ENCODE measurements at places on chromosomes 2 and 18.

DNA sequence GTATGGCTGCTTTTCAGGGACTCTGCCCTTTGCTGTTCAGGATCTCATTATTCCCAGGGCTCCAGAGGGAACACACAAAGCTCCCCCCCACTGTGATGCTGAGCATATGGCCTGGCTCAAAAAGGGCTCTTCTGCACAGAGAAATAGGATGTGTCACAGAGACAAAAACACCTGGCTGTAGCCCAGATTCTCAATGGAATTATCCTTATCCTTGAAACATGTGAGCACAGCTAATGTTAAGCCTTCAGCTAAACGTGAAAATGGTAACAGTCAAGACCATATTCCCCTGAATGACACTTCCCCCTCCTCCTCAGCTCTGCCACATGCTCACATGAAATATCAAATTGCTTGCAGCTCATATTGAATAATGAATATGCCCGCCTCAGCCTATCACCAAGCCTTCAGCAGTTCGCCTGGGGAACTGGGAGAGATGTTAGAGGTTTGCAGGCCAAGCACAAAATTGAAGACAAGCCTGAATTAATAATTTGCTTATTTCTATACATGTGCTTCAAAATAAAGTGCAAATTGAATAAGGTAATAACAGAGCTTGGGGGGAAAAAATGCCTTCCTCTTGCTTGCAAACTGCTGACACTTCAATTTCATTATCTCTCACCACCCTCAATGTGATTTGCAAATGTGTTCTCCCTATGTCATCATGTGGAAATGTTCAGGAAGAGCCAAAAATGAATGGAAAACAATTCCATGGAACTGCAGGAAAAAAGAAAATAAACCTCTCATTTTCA is 181.0 kb upstream of the HNRNPA3 start:
- no peak for DNase-seq

GRCh38 chr2:176856683-176857082 is 355.9 kb upstream of the HNRNPA3 start:
- DNase-seq, result no peak

GRCh38 chr2:239440511-239440959 is 39.7 kb upstream of the HDAC4 start:
- DNase-seq, result no peak

GRCh38 chr2:26633351-26633945 is 7.7 kb downstream of the CIB4 start:
- DNase-seq, result no peak

DNA sequence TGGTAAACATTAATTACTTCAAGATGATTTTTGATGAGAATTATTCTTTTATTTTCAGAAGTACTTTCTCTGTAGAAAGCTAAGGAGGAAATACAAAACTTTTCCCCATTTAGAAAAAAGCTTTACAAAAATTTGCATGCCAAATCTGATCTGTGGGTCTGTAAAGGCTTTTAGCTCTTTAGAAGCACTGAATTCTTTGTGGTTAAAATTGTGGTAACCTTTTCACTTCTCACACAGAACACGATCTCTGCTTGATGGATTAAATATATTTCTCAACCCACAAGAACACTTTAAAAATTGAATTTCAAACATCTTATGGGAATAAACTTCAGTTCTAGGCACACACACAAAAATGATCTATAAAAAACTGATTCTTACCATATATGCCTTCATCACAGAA is 63.7 kb downstream of the VIL1 start:
- no peak for DNase-seq

- no peak for DNase-seq
Measured at GRCh38 chr2:226771067-226771466, 28.6 kb downstream of the IRS1 start.

DNA sequence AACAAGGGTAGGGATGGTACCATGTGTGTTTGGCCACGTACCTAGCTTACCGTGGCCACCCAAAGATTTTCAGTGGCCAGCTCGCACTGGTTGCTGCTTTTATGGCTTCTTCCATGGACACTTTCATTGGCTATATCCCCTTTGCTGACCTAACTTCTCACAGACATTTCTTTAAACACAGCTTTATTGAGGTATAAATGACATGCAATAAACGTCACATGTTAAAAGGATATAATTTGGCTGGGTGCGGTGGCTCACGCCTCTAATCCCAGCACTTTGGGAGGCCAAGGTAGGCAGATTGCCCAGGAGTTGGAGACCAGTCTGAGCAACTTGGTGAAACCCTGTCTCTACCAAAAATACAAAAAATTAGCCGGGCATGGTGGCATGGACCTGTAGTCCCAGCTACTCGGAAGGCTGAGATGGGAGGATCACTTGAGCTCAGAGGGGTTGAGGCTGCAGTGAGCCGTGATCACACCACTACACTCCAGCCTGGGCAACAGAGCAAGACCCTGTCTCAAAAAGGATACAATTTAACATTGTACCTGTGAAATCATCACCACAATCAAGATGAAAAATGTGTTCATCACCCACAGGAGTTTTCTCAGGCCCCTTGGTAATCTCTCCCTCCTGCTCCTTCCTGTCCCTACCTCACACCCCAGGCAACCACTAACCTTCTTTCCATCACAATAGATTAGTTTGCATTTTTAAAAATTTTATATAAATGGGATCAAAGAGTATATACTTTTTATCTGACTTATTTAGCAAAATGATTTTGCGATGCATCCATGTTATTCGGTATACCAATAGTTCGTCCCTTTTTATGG is 127.8 kb upstream of the PPP1CB start:
- DNase-seq, result no peak

DNA sequence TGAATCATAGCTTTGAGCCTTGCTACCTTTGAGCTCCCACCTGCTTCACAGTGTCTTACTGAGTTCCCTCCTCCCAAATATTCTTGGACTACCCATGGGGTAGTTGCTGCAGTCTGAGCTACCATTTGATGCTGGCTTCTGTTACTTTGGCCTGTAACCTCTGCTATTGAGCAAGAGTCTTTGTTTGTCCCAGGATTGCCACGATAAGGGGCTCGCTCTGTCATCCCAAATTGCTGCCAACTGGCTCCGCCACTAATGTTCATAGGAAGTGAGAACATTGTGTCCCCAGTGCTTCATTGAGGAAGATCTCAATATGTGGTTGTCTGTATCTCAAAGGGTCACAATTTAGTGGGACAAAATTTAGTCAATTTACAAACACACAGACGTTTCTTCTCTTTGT is 103.8 kb downstream of the TRIM43 start:
- no peak for DNase-seq

GRCh38 chr2:48750128-48750739 is 5.3 kb downstream of the LHCGR start:
- DNase-seq, result no peak

DNA sequence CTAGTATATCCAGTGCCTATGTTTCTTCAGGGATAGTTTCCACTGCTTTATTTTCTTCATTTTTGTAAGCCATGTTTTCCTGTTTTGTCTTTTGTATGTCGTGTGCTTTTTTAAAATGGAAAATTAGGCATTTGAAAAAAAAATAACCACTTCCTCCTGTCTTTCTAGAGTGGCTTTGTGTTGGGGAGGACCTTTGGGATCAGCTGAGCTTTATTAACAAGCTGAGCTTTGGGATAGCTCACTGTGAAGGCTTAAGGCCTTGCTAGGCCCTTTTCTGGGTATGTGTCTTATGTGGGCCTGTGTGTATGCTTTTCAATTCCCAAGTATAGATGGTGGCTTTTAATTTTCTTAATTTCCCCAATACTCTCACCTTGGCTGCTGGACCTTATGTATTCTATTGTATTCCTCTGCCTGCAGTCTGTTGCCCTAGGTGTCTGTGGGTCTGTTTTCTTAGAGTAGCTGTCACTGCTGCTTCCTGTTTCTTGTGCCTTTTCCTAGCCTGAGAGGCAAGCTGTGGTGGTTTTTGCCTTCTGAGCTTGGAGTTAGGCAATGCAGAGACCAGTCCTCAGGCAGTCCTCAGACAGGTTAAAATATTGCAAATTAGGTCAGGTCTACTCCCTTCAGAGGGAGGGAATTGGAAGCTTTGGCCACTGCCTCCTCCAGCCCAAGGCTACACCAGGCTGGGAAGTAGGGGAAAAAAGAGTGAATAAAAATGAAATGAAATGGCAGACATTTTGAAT is 134.7 kb downstream of the LDLRAD4 start:
- no peak for DNase-seq

DNA sequence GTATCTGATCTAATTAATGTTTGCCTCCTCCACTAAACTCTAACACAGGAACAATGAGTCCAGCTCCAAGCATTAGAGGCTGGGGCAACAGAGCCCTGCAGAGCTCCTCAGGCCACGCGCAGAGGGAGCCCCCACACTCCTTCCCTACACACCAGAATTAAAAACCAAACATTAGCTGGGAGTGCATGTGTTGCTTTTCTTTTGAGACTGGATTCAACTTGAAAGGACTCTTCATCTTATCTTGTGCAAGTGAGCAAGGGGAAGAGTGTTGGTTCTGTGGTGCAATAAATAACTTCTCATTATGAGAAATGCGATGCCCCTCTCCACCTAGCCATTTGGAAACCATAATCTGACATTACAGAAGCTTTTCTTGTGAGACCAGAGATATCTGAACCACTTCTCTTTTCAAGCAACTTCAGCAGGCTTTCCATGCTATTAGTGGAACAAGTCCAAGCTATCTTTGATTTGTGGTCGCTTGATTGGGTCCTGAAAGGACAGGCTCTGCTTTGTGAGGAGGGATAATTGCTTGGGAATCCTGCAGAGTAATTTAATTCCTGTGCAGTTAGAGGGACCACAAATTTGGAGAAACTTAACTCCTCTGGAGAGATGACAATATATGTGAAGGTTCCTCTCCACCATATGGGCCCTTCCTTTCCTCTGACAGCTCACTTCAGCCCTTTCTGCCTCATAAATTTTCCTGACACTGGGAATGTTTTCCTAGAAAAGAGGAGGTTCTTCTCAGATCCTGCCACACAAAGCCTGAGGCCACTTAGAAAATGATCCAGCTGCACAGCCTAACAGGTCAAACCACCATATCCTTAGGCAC is 112.5 kb downstream of the ATL2 start:
- DNase-seq, result no peak

- DNase-seq, result no peak
Measured at GRCh38 chr2:66555501-66556324, 120.8 kb downstream of the MEIS1 start.

DNA sequence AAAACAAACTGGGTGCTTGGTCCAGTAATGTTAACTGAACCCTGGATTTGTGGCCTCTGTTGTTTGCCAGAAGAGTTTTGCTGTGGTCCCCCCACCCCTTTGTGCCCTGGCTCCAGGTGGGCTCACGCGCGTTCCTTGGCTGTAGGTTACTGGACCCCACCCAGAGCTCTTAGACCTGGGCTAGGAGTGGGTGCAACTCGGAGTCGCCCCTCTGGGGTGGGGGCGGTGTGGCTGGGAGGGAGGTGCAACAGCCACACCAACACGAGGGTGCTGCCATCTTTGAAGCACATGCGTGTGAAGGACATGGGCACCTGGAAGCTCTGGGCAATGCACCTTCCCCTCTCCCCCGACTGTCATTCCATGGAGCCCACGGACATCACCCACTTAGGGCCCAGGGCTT is 92.7 kb downstream of the USP40 start:
- no peak for DNase-seq

DNA sequence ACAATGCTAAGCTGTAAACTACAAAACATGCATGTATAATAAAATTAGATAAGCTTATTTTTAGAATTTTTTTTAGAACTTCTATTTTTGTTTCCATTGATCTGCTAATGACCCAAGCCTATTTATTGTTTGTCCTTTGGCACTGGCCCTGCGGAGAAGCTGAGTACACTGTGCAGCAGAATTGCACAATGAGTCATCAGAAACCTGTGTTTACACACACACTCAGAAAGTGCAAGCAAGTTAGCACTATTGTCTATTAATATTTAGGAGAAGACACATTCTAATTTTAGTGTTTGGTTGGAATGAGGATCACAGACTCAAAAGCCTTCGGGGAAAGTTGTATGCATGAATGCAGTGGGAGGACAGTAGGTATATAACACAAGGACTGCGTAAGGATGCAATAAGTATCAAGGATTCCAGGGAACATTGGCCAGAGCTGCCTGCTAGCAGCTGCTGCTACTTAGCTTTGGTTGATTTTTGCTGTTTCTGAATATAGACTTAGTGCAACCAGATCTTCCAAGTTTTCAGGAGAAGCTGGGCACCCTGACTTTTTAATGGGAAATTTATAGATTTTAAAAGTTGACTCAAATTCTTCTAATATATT is 128.2 kb downstream of the KCNH7 start:
- peak; percentile 84 for DNase-seq

- no peak for DNase-seq
Measured at GRCh38 chr18:75074196-75075015, 134.5 kb downstream of the PTGR3 start.

Data from NCI-H2081 (cell line).